ENCODE measurements at places on chromosomes 4 and X. TPM values are rescaled to one million over a fixed set of nuclear protein-coding genes. Genes with fewer than 3 reads are reported as not detected.

Gene ANOS1
- not detected for polyA plus RNA-seq

DNA sequence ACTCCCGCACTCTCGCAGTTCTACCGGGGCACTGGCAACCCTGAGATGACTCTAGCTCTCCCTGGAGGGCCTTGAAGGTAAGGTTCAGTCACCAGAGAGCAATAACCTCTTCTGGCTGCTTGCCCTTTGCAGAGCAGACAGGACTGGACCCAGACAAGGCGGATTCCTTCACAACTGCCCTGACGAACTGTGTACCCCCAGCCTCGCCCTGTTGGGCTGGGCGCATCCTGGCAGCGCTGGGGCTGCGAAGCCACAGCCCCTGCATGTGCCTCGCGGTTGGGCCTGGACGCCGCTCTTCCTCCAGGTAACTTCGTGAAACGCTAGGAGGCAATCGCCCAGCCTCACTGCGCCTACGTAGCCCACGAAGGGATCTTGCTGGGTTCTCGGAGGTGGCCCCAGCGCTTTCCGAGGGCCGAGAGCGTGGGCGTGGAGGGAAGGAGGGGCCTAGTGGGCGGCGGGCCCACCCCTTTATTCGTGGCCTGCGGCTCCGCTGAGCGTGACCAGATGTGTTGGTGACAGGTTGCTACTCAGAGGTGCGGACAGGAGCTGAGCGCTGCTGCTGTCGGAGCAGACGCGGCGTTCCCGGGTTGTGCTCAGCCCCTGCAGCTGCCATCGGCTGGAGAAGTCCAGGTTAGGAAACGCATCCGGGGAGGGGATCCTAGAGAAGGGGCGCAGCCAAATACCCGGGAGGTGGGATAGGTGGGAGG lies 1.9 kb upstream of the MAMLD1 start:
- H3K4me1 ChIP-seq: peaks cover 24% of the 10 kb centered on the region
- no peaks in the 10 kb centered on the region for H3K36me3 ChIP-seq
- peak overlapping the region; percentile 87 for H3K4me3 ChIP-seq
- DNase-seq: peak; percentile 33
- H3K27me3 ChIP-seq: peaks cover 18% of the 10 kb centered on the region

DNA sequence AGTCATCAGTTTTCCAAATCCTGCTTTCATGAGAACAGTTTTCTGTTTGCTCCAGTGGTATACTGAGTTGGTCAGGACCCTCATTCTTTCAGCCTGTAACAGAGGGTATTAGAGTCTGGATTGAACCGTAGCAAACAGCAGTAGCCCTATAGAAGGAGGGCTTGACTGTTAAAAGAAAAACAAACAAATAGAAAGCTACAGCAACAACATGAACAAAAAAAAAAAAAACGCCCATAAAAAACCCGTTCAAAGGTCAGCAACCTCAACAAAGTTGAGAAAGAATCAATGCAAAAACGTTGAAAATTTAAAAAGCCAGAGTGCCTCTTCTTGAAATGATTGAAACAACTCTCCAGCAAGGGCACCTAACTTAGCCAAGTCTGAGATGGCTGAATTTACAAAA lies 64.7 kb upstream of the UGT2B10 start:
- no peak for DNase-seq
- no peaks in the 10 kb centered on the region for H3K36me3 ChIP-seq
- H3K27ac ChIP-seq: no peak overlapping the region
- H3K27me3 ChIP-seq: no peaks in the 10 kb centered on the region
- no peak overlapping the region for H3K4me3 ChIP-seq

GRCh38 chr4:17275836-17276235 lies 236.1 kb downstream of the QDPR start:
- no peak overlapping the region for H3K4me3 ChIP-seq
- DNase-seq: no peak
- H3K27ac ChIP-seq: no peak overlapping the region
- H3K27me3 ChIP-seq: peaks cover under 1% of the 10 kb centered on the region
- H3K36me3 ChIP-seq: no peaks in the 10 kb centered on the region
- no peaks in the 10 kb centered on the region for H3K4me1 ChIP-seq

DNA sequence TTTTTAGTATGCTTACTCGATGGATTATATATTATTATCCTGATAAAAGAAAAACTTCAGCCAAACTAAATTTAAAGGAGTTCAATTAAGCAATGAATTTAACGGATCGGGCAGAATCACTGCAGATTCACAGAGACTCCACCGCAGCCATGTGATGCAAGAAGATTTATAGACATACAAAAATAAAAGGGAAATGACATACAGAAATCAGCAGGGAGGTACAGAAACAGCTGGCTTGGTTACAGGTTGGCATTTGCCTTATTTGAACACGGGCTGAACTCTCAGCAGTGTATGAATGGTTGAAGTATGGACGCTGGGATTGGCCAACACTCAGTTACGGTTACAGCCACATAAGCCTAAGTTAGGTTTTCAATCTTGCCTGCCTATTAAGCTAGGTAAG lies 35.4 kb upstream of the DHRSX start:
- no peaks in the 10 kb centered on the region for H3K36me3 ChIP-seq
- H3K27ac ChIP-seq: no peak overlapping the region
- H3K4me1 ChIP-seq: no peaks in the 10 kb centered on the region
- no peak for DNase-seq
- peaks cover 8% of the 10 kb centered on the region for H3K27me3 ChIP-seq

Data from immature natural killer cell (primary cell).